Vagina (tissue), 2 donors: ENCODE measurements at places on chromosomes 3 and 15.

DNA sequence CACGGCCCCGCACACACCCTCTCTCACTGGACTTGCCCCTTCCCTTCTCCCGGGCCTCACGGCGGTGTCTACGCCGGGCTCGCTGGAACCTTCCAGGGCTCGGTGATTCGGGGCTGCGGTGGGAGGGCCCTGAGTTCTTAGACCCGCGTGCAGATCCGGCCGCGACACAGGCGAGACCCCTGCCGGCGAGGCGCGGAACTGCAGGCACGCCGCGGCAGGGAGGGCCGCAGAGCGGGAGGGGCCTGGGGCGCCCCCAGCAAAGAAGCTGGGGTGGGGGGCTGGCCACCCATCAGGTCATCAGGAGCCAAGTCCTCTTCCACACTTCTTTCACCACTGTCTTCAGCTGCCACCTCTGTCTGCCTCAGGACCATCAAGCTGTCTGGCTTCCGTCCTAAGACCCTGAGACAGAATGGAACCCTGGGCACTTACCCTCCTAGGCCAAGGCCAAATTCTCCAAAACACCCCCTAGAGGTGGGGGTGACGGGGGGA lies 164.5 kb downstream of the XXYLT1 start:
- H3K27me3 ChIP-seq = no peaks in the 10 kb centered on the region
- H3K27ac ChIP-seq = peak overlapping the region; percentile 8
- peaks cover 36% of the 10 kb centered on the region for H3K4me1 ChIP-seq
- DNase-seq = no peak

GRCh38 chr3:117217760-117218316 lies 508.3 kb downstream of the TUSC7 start:
- no peaks in the 10 kb centered on the region for H3K27me3 ChIP-seq
- no peak for DNase-seq
- no peaks in the 10 kb centered on the region for H3K4me1 ChIP-seq
- no peak overlapping the region for H3K27ac ChIP-seq
- no peaks in the 10 kb centered on the region for H3K36me3 ChIP-seq

DNA sequence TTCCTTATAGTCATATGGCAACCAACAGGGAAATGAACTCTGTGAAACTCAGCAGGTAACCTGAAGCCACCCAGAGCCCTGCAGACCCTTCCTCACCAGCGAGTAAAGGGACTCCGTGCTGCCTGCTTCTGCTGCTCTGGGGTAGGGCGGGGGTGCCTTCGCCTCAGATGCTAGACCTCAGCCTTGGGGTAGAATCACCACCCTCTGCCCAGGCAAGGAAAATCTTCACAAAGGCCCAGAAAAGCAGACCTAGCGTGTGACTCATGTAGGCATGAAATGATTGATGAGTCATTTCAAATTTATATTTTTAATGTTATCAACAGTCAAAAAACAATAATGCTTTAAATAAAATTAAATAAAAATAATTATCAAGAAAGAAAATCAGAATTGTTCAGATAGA lies 6.6 kb downstream of the STIMATE start:
- peak; percentile 19 for DNase-seq
- peaks cover 62% of the 10 kb centered on the region for H3K4me1 ChIP-seq
- H3K27ac ChIP-seq = no peak overlapping the region
- no peak overlapping the region for H3K4me3 ChIP-seq
- H3K27me3 ChIP-seq = no peaks in the 10 kb centered on the region
- no peaks in the 10 kb centered on the region for H3K36me3 ChIP-seq

GRCh38 chr3:27661797-27662196 lies 60.3 kb downstream of the EOMES start:
- peak; percentile 22 for DNase-seq
- no peaks in the 10 kb centered on the region for H3K27me3 ChIP-seq
- no peak overlapping the region for H3K27ac ChIP-seq
- H3K4me1 ChIP-seq = peaks cover 10% of the 10 kb centered on the region
- no peaks in the 10 kb centered on the region for H3K36me3 ChIP-seq

- no peak for DNase-seq
- H3K27me3 ChIP-seq = no peaks in the 10 kb centered on the region
- no peaks in the 10 kb centered on the region for H3K4me1 ChIP-seq
- no peaks in the 10 kb centered on the region for H3K36me3 ChIP-seq
- no peak overlapping the region for H3K27ac ChIP-seq
Measured at GRCh38 chr15:101625980-101626379, 26.2 kb downstream of the TM2D3 start.

GRCh38 chr15:97615114-97615513 lies 345.4 kb upstream of the ARRDC4 start:
- no peak overlapping the region for H3K27ac ChIP-seq
- H3K4me3 ChIP-seq = no peak overlapping the region
- no peaks in the 10 kb centered on the region for H3K36me3 ChIP-seq

- H3K4me1 ChIP-seq = no peaks in the 10 kb centered on the region
- DNase-seq = no peak
- no peak overlapping the region for H3K4me3 ChIP-seq
- no peaks in the 10 kb centered on the region for H3K27me3 ChIP-seq
Measured at GRCh38 chr3:74844428-74844827, 230.0 kb upstream of the CNTN3 start.

DNA sequence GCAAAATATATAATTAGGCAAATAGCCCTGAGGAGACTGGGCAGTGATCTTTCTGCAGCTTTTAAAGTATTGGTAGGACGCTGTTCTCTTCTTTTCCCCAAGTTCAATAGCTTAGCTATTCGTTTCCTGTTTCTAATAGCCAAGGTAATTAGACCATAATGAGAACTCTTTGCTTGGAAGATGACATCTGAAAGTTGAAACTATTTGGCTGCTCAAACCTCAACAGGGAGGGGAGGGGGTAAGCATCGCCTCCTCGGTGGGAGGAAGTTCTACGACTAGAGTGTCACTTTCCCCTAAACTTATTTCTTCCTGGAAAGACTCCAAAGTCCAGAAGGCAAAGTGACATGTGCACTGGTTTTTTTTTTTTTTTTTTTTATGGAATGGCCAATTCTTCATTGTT lies 22.8 kb upstream of the ALDH1A3 start:
- H3K36me3 ChIP-seq = no peaks in the 10 kb centered on the region
- H3K4me3 ChIP-seq = no peak overlapping the region
- no peaks in the 10 kb centered on the region for H3K27me3 ChIP-seq
- no peaks in the 10 kb centered on the region for H3K4me1 ChIP-seq
- H3K27ac ChIP-seq = no peak overlapping the region

- no peaks in the 10 kb centered on the region for H3K27me3 ChIP-seq
- no peak overlapping the region for H3K27ac ChIP-seq
- H3K4me3 ChIP-seq = no peak overlapping the region
- peaks cover 54% of the 10 kb centered on the region for H3K4me1 ChIP-seq
- H3K36me3 ChIP-seq = no peaks in the 10 kb centered on the region
- DNase-seq = no peak
Measured at GRCh38 chr15:63801171-63801570, 32.6 kb downstream of the HERC1 start.

- no peaks in the 10 kb centered on the region for H3K4me1 ChIP-seq
- H3K27ac ChIP-seq = no peak overlapping the region
- no peaks in the 10 kb centered on the region for H3K36me3 ChIP-seq
- no peak overlapping the region for H3K4me3 ChIP-seq
- no peak for DNase-seq
Measured at GRCh38 chr3:61134532-61134931, 116.7 kb downstream of the FHIT start.

GRCh38 chr15:85625856-85626255 lies 168.9 kb downstream of the KLHL25 start:
- H3K4me3 ChIP-seq = no peak overlapping the region
- peaks cover 3% of the 10 kb centered on the region for H3K36me3 ChIP-seq
- peak overlapping the region; percentile 18 for H3K27ac ChIP-seq
- H3K27me3 ChIP-seq = no peaks in the 10 kb centered on the region

GRCh38 chr3:192930577-192930976 lies 12.9 kb upstream of the MB21D2 start:
- H3K27me3 ChIP-seq = no peaks in the 10 kb centered on the region
- H3K4me1 ChIP-seq = no peaks in the 10 kb centered on the region
- no peaks in the 10 kb centered on the region for H3K36me3 ChIP-seq
- no peak overlapping the region for H3K27ac ChIP-seq
- DNase-seq = no peak
- H3K4me3 ChIP-seq = no peak overlapping the region
